ENCODE measurements at places on chromosomes 6 and 20. TPM values are rescaled to one million over a fixed set of nuclear protein-coding genes. Genes with fewer than 3 reads are reported as not detected.

GRCh38 chr6:47420394-47421371 lies 56.9 kb upstream of the CD2AP start:
- peak; percentile 19 for DNase-seq
- no peak overlapping the region for H3K4me3 ChIP-seq
- no peaks in the 10 kb centered on the region for H3K36me3 ChIP-seq
- H3K27ac ChIP-seq = no peak overlapping the region
- peaks cover 6% of the 10 kb centered on the region for H3K4me1 ChIP-seq

Gene PFDN6
- total RNA-seq = 67.8 TPM

- no peaks in the 10 kb centered on the region for H3K36me3 ChIP-seq
- no peaks in the 10 kb centered on the region for H3K4me1 ChIP-seq
- no peaks in the 10 kb centered on the region for H3K27me3 ChIP-seq
- no peak for DNase-seq
- no peak overlapping the region for H3K27ac ChIP-seq
- no peak overlapping the region for H3K4me3 ChIP-seq
These were observed 163.2 kb downstream of the RALGAPA2 start for GRCh38 chr20:20549267-20549612.

- no peak for DNase-seq
- H3K4me1 ChIP-seq = no peaks in the 10 kb centered on the region
- H3K27ac ChIP-seq = no peak overlapping the region
- H3K36me3 ChIP-seq = no peaks in the 10 kb centered on the region
- no peaks in the 10 kb centered on the region for H3K27me3 ChIP-seq
- H3K4me3 ChIP-seq = no peak overlapping the region
These were observed 116.6 kb upstream of the STXBP5 start for GRCh38 chr6:147087641-147088040.

DNA sequence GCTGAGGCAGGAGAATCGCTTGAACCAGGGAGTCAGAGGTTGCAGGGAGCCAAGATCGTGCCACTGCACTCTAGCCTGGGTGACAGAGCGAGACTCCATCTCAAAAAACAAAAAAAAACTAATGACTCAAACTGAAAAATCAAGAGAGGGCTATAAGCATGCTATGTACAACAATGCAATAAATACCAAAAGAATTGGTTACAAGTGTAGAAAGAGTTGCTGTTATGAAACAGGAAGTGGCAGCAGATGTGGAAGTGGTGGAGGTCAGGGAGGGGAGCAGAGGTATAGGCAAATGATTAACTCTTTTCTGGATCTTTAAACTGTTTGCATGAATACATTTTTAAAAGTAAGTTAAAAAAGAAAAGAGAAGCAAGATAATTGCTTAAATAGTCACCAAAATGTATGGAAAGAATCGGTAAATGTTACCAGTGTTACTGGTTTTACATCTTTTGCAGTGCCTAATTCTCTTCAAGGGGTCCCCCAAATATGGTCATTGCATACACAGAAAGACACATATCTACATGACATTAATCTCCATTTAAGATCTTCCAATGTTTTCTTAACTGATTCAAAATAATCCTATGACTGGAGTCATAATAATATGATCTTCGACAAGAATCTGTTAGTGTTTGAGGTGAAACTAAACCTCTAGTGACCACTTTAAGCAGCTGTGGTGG lies 15.0 kb downstream of the CALHM6 start:
- H3K27ac ChIP-seq = no peak overlapping the region
- H3K4me1 ChIP-seq = no peaks in the 10 kb centered on the region
- H3K4me3 ChIP-seq = no peak overlapping the region
- DNase-seq = no peak

Gene IER3
- 139 TPM for total RNA-seq
